Hepatocyte (in vitro differentiated cells): ENCODE measurements at places on chromosomes 2 and 18. TPM values are rescaled to one million over a fixed set of nuclear protein-coding genes. Genes with fewer than 3 reads are reported as not detected.

DNA sequence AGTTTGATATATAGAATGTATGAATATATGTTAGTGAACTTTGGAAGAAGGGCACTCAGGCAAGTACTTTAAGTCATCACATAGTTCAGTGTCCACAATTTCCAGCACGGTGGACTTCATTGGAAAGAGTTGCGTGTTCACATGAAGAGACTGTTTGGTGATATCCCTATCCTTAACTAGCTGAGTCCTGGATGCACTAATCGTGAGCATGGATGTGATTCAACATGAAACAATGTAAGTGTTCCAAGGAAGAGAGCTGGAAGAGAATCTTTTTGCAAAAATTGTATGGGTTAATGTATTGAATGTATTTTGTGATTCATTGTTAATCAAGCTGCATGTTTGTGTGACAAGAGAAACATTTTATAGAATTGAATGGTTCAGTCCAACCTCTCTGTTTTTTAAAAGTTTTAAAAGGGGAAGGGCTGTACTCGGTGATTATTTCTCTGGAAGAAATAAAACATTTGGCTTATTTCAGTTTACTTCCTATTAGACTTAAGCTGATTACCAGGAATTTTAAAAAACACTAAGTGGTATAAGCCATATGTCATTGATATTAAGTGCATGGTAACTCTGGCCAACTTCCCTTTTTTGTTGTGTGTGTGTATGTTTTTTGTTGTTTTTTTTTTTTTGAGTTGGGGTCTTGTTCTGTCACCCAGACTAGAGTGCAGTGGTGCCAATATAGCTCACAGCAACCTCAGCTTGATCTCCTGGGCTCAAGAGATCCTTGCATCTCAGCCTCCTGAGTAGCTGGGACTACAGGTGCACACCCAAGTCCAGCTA is 8.6 kb downstream of the XRCC5 start:
- peaks cover 19% of the 10 kb centered on the region for H3K4me1 ChIP-seq
- no peak overlapping the region for H3K4me3 ChIP-seq
- no peaks in the 10 kb centered on the region for H3K36me3 ChIP-seq

DNA sequence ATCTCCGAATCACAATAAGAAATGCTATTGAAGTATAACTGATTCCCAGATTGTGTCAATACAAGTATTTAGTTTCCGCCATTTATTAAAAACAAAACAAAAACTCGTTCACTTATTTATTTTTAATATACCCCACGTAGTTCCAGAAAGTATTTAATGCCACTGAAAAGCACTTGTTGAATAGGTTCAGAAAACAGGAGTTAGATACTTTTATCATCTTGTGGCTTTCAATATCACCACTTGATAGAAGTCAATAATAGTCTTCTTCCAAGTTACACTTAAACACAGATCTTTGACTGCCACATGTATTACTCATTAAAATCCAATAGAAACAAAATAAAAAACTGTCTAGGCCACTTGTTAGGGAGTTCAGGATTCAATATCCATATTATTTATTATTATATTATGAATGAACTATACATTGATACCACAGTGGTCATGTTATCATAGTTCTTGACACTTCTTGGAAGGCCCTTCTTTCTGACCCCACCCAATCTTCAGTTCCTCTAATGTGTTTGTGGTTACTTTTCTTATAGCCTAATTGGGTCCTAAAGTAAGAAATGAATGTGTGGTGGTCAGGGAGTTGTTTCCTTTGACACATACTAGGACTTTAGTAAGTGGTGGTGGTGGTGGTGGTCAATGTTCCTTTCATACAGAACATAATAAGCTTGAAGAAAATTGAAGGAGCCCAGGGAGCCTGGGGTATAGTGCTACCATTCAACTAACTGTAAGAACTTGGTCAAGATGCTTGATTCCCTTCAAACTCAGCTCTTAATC is 221.3 kb upstream of the ITGA4 start:
- H3K4me3 ChIP-seq, result no peak overlapping the region
- H3K4me1 ChIP-seq, result peaks cover 6% of the 10 kb centered on the region
- no peak overlapping the region for H3K27ac ChIP-seq
- H3K27me3 ChIP-seq, result no peaks in the 10 kb centered on the region
- no peaks in the 10 kb centered on the region for H3K36me3 ChIP-seq

DNA sequence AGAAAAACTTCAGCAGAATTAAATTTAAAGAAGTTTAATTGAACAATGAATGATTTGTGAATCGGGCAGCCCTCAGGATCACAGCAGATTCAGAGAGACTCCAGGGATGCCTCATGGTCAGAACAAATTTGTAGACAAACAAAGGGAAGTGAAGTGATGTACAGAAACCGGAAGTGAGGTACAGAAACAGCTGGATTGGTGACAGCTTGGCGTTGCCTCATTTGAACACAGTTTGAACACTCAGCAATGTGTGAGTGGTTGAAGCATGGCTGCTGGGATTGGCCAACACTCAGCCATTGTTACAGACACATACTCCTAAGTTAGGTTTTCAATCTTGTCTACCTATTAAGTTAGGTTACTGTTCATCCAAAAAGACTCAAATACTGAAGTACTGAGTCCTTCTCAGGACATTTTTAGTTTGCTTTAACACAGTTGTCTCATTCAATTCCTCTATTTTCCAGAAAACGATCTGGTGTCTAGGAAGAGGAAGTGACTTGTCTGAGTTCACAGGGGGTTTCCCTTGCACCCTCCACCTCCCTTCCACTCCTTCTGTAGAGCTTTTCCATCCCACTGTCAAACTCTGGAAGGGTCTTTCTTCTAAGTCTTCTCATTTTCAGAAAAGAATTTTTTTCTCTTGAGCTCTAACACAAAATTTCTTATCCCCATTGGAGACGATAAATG is 137.9 kb downstream of the SLC4A3 start:
- no peak overlapping the region for H3K4me3 ChIP-seq
- no peaks in the 10 kb centered on the region for H3K27me3 ChIP-seq
- H3K4me1 ChIP-seq, result no peaks in the 10 kb centered on the region
- H3K36me3 ChIP-seq, result no peaks in the 10 kb centered on the region
- no peak for DNase-seq
- no peak overlapping the region for H3K27ac ChIP-seq

VWA3B gene
- 0.80 TPM in 1 of 2 replicates, not detected in the other for polyA plus RNA-seq
